Left renal pelvis (tissue), 4 donors: ENCODE measurements at places on chromosomes 16 and 17.

- DNase-seq, result no peak
Observed at GRCh38 chr16:65409510-65409909, 287.6 kb upstream of the CDH11 start.

DNA sequence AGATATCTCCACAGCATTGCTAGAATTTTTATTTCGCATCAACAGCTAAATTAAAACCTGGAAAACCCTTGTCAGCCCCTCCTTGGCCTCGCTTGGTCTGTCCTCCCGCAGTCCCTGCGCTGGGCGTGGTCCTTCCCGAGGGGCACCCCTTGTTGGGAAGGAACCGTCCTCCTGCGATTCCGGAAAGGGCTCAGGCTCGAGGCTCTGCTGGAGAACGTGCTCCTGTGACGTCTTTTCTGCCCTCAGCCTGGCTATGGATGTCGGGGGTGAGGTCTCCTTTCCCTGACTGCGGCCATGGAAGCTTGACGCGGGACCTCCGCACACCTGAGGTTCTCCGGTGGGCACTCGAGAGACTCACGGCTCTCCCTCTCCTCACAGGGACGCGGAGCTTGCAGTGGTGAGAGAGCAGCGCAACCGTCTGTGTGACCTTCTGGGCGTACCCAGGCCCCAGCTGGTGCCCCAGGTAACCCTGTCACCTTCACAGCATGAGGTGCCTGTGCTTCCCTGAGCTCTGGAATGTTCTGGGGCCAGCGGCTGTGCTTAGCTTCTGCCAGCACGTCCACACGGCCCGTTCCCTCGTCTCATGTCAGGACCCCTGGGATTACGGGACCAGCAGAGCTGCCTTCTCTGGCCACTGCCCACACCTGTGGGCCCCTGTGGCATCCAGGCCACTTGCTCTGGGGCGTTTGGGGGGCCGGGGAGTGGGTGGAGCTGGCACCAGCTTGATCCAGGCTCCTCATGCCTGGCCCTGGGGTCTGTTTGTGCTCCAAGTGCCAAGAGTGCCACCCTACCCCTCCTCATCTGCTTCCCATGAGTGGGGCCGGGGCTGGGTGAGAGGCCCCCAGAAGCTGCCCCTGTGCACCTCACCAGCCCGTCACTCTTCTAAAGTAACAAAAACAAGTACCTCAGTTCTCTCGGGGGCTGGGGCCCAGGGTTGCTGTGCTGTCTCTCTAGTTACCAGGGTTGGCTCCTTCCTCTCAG is 101.5 kb upstream of the ZNF750 start:
- no peak for DNase-seq

- no peak for DNase-seq
Observed at GRCh38 chr16:1272453-1273198, 16.8 kb downstream of the TPSD1 start.

- no peak for DNase-seq
Observed at GRCh38 chr16:89006036-89006752, 29.2 kb upstream of the CBFA2T3 start.

DNA sequence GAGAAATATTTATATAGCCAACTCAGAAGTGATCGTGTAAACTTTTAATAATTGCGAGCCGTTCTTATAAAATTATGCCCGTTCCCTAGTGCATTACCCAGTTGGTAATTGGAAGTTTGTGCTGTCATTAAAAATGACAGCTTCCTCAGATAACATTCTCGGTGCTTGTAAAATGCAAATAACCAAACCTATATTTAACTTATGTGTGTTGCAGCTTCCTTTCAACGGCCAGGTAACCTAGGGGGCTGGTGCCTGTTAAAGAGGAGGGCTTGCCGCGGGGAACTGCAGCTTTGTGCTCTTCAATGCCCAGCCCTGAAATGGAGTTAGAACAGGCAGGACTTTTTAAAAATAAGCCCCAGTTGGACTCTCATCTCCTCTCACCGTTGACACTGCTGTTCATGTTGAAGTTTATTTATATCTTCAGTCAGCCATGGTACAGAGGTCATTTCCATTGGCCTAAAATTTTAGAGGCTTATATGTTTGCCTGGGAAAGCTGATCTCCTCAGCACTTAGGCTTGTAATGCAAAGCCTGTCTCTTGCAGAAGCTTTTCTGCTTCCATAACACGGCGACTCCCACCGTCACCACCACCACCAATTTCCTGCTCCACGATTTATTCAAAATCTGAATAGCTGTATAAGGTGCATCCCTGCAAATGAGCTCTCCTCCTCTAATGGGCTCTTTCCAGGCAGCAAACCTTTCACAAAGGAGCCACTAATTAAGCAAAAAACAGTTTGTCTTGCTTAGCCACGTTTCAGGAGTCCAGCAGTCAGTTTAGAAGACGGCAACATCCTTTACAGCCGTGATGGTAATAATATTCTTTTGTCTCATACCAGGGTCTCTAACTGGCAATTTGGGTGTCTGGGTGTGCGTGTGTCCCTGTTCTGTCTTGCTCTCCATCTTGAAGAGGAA is 74.7 kb downstream of the RPA1 start:
- no peak for DNase-seq

DNA sequence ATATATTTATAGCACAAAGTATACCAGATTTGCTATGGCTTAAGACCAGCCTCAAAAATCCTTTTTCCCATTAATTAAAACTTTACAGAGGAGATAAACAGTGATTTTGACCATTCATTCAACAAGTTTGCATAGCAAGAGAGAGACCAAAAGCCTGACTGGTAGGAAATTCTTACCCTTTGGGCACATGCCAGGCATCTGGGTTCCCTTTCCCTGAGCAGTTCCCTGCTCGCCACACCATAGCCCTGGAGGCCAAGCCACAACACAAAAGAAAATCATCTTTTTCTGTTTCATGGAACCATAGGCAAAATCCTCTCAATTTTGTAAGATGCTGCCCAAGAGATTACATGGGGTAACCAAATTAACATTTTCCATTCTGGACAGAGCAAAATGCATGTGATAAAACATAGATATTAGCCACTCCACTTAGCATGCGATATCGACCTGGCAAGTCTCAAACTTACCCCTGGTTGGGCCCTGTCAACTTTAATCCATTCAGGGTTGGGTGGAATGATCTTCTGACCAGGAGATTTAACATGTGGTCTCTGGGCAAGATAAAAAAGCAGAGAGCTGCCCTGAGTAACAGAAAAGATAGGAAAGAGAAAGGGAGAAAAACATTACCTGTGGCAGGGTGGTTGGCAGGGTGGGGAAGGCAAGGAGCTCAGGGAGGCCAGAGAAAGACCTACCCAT is 57.6 kb upstream of the B4GALNT2 start:
- no peak for DNase-seq
